ENCODE measurements at places on chromosomes 16 and 17.

DNA sequence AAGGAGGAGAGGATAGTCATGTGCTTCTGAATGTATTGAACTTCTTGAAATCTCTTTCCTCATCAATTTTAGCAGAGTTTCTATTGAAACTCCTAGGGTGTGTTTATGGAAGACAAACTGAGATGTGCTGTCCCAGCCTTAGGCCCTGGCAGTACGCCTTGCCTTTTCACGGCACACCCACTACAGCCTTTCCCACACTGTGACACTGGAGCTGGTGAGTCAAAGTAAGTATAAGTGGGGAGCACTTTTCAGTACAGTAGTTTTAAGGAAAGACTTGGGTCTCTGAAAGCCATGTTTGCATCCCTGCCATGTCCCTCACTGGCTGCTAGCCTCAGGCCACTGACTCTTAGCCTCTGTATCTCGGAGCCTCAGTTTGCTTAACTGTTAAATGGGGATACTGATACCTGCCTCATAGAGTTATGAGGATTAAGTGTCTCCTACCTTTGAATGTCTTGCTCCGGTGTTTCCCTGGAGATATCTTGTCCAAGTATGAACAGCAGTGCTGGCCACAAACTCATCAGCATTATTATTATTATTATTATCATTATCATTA lies 144.7 kb upstream of the CRHR1 start:
- DNase-seq = no peak

DNA sequence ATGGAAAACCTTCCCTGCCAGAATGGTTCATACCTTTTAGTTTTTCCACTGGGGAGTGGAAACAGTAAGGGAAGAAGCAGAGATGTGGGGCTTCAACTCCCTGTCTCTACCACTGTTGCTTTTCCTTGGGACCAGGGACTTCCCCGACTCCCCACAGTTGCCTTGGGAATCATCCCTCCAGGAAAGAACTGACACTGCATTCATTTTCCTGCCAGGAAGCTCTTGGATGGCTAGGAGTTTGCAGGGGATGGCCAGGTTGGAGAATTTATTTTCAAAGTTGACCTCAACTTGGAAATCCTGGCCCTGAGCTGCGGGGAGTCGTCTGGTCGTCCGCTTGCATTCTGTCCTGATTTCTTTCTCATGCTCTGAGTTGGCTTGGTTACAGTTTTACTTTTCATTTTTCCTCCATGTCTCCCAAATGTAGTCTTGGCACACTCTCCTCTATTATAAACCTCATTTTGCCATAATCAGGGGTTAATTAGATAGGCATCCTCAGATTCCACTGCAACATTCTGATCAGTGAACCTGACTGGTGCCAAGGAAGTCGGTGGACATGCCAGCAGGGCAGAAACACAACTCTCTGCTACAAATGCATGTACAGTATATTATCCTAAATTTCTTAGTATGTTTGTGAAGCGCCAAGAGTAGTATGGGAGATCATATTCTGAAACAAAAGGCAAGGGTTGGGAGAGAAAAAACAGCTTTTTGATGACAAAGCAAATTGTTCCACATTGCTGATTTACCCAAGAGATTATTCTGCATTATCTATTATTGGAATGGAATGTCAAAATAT lies 220.5 kb upstream of the XYLT1 start:
- no peak for DNase-seq

DNA sequence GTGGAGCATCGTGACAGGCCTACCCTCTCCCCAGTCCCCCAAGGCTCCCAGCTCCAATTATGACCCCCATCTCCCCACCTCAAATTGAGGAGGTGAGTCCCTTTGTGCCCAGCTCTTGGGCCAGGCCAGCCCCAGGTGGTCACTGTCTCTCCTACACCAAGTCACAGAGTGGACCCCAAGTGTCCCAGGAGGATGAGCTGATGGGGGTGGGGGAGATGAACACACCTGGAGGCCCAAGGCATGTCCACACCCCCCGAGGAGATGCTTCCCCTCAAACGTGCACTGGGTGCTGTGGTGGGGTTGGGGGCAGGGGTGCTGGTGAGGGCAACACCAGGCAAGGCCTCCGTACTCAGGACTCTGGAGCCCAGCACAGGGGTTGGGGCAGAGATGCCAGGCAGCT lies 73.2 kb downstream of the RBFOX3 start:
- no peak for DNase-seq

- no peak for DNase-seq
Observed at GRCh38 chr17:34265711-34266110, 4.3 kb upstream of the CCL7 start.

DNA sequence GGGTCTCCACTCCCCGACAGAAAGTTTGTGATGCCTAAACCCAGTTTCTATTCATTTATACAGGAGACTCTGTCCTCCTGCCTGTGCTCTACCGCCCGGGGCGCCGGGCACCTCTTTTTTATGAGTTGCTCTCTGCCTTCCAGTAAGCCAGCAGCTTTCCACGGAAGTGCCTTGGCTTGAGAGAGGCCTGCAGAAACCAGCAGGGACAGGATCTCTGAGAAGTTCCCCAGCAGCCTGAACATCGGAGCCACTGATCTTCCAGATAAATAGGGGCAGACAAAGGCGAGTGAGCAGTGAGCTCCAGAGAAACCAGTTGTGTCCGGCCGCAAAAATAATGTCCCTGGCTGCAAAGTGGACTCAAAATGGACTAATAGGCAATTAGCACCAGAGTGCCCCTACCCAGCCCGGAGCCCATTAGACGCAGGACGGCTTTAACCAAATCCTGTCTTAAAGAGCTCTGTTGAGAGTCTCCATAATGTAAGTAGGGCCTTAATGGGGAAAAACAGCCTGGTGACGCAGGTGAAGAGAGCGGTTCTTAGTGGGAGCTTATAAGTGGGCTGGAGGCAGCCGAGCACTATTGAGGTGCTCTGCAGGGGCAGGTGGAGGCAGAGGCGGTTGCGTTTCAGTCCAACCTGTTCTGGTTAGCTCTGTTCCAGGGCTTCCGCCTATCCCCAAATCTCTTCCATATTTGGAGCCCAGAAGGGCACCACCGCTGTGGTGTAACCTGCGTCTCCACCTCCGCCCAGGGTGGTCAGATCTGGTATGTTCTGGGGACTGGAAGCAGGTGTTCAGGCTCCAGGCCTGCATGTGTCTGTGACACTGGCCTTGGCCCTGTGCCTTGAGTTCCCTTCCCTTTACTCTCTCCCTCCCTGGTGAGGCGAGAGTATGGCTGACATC lies 74.1 kb downstream of the NT5M start:
- peak; percentile 64 for DNase-seq

DNA sequence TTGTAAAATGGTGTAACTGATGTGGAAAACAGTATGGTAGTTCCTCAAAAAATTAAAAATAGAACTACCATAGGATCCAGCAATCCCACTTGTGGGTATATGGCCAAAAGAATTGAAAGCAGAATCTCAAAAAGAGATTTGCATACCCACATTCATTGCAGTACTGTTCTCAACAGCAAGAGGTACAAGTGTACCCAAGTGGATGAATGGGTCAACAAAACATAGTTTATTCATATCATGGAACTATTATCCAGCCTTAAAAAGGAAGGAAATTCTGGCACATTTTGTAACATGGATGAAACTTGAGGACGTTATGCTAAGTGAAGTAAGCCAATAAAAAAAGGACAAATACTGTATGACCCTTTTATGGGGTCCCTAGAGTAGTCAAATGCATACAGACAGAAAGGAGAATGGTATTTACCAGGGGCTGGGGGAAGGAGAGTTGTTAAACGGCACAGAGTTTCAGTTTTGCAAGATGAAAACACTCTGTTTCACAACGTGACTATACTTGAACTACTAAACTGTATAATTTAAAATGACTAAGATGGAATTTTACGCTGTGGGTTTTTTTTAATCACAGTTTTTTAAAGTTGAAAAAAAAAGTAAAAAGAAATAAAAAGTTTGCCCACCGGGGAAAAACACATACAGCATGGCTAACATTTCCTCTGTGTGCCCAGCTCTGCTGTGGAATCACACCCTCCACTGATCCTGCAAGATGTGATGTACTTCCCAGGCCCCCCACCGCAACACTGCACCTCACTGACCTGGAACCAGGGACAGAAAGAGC lies 6.1 kb downstream of the TVP23A start:
- DNase-seq = no peak

DNA sequence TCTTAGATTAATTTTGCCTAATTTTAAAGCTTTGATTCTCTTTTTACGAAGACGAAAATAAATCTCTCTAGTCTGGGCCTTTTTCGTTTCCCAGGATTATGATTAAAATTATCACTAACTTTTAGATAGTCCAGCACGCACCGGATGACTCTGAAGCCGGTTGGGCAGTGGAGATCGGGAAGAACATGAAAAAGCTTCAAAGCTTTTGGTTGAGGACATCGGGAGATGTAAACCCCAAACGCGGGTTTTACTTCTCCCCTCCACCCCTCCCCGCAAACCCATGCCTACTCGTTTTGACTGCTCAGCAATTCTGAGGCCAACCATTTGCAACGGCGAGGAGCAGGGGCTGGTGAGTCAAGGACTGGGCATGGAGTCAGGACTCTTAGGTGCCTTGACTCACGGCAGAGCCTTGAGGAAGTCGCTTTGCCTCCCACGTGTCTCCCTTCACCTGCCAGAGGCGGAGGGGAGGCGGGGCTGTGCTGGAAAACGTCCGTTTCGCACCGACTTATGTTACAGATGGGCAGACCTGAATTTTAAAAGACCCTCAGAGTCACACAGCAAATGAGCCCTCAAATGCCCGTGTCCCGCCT lies 989 bp upstream of the DUSP14 start:
- peak; percentile 73 for DNase-seq

GRCh38 chr17:31835984-31836383 lies 23.1 kb downstream of the COPRS start:
- DNase-seq = no peak

GRCh38 chr17:13035420-13035819 lies 17.6 kb upstream of the ELAC2 start:
- DNase-seq = no peak

DNA sequence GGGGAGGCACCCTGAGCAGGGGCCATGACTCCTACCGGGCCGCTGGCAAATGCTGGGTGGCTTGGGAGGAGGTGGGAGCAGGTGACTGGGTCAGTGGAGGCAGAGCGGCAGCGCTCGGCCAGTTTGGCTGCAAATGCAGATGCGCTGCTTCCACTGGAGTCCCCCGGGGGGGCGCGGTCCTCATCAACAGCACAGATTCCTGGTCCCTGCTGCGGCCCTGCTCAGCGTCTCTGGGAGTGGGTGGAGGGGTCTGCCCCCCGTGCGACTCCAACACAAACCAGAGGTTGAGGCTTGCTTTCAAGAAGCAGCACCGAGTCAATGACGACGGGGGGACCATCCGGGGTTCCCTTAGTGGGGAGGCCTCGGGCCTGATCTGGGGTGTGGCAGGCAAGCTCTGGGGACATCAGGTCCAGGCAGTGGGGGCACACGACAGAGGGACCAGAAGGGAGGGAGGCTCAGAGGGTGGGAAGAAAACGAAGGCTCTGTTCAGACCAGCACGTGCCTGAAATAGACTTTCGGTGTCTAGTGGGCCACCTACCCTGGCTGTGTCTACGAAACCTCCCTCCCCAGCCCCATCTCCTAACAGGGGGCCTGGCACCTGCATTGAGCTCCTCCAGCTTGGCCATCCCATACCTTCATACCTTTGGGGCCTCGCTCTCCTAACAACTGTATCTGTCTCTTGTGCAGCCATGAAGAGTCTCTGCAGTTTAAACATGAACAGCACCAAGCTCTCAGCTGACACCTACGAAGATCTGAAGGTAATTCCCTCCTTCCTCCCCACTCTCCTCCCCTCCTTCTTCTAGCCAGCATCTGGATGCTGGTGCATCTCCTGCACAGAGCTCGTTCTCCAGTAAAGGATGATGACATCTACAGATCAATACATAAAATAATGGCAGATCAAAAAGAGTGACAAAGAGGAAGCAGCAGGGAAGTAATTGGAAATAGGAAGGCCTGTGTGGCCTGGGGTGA lies 72.5 kb upstream of the PLCG2 start:
- no peak for DNase-seq

DNA sequence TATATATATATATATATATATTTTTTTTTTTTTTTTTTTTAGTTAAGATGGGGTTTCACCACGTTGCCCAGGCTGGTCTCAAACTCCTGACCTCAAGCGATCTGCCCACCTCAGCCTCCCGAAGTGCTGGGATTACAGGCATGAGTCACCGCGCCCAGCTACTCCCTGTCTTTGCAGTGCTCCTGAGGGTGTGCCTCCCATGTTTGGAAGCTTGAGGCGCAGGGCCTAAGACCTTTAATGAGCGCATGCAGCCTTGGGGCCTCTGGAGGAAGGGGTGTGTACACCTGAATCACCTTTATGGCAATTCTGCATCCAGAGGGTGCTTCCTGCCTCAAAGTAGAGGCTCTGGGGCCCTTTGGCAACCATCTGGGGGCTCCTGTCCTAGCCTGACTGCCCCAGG lies 219.4 kb upstream of the CIBAR2 start:
- no peak for DNase-seq

DNA sequence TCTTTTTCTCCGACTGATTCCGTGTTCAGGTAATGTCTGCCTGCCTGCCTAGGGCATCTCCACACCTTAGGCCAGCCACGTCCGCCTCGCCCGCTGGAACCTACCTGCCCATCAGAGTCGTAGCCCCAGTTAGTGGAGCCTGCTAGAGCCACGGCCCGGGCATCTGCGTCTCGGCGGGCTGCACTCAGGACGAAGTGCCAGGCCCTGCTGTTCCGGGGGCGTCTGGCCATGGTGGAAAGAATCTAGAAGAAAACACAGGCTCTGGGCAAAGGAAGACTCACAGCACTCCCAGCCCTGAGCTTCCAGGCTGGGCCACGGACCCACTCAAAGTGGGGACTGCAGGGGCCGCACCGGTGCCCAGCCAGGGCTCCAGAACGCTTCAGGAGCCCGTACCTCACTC lies 1.1 kb downstream of the SPSB3 start:
- no peak for DNase-seq

DNA sequence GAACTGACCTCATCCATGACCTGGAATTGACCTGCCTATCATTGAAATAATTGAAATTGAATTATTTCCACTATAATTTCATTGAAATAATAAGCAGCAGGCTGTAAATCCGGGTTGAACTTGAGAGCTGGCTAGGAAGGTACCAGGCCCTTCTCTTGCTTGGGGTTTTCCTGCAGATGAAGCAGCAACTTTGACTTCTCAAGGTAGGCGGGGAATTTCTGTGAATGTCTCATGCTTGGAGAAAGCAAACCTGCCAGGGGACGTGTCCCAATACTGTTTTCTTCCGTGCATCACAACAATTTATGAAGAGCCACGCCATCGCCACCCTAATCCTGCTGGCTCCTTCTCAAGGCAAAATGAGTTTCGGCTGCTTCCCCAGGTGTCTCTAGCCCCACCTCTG lies 97.5 kb upstream of the XYLT1 start:
- no peak for DNase-seq
